ENCODE measurements at places on chromosomes 5 and 9.

DNA sequence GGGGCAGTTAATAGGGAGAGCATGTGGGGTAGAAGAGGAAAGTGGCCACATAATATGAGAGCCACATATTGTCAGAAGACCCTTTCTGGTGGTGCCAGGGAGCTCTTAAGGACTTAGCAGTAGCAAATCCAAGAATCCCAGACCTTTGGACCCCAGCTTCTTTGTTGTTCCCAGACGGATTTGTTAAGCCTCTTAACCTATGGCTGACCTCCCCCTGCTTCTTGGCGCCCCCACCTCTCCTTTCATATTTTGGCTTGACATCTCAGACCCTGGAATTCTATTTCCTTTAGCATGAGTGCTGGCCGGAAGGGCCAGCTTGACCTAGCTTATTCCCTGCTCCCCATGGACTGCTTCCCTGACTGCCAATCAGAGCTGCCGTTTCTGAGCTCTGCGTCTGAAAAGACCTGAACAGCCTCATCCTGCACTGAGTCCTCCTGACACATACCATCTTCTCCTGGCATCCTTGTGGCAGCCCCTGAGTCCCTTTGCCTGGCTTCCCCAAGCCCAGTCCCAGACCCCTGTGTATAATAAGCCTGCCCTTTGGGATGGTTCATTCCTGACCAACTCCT, 116.3 kb downstream of the PRKACG start:
- no peak for DNase-seq

- no peak for DNase-seq
Measured at GRCh38 chr9:114969269-114969668, 38.9 kb upstream of the TNFSF8 start.

GRCh38 chr5:93307557-93307956, 273.5 kb downstream of the NR2F1-AS1 start:
- no peak for DNase-seq

DNA sequence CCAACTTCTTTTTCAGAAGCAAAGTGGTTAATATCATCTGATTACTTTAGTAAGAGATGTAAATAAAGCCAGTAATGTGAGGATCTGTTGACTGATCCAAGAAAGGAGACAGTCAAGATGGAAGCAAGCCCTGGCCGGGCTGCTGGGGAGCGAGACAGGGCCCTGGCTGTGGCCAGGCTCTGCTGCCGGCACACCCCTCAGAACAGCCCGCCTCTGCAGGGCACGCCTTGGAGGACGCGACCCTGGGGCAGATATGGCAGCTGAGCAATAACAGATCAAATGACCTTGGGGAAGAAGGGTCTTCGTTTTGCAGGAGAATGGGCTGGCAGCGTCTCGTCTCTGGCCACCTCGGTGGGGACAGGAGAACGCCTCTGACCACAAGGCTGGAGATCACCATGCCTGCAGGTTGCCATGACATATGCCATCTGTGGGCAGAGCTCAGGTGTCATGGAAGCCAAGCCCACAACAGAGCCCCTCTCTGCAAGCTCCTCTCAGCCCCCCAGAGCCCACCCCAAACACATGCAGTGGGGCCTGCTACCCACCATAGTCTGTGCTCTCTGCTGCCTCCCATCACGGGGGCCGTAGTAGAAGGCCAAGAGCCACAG, 206.5 kb downstream of the FANCC start:
- DNase-seq, result no peak

- DNase-seq, result no peak
Measured at GRCh38 chr5:62259699-62260250, 46.2 kb upstream of the KIF2A start.

DNA sequence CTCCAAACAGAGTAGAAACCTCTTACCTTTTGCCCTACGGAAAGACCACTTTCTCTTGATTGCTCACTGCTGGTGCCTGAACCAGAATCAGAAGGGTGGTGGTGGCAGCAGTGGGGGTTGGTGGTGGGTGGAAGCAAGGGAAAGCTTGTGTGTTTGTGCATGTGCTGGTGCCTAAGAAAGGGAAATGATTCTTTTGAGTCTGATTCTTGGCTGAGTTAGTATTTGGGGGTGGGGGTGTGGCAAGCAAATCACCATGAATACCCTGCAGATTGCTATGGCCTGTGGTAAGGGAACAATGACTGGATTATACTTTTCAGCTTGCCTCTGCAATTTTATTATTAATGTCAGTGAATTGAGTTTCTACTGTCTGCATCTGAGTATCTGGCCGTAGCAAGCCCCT, 106.6 kb downstream of the ARHGAP26 start:
- no peak for DNase-seq
